Aorta (tissue), 5 donors: ENCODE measurements at places on chromosomes 13 and 19.
A peak's percentile ranks its signal among the peaks of the same experiment; 100 is the strongest.

DNA sequence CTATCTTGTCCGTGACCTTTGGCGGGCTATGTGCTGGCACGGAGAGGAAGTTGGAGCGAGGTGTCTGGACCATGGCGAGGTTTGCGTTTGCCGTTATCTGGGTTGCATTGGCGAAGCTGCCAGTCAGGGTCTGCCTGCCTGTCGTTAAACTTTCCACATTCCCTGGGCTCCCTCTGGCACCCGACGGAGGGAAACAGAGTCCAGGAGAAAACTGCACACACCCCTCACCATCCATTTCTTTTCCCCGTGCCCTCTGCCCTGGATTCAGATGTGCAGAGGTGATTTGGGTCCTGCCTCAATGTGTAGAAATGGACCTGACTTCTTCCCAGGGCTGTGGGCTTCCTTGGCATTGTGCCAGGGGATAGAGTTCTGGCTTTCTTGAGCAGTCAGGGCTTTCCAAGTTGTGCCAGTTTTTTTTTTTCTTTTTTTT, 142.4 kb downstream of the URI1 start:
- DNase-seq, result peak; percentile 59

GRCh38 chr13:39604756-39605155, 1.8 kb upstream of the LHFPL6 start:
- DNase-seq, result no peak

- DNase-seq, result no peak
Measured at GRCh38 chr13:51998723-51999509, 12.3 kb downstream of the ATP7B start.

- DNase-seq, result no peak
Measured at GRCh38 chr13:21478881-21479808, 20.0 kb upstream of the ZDHHC20 start.

DNA sequence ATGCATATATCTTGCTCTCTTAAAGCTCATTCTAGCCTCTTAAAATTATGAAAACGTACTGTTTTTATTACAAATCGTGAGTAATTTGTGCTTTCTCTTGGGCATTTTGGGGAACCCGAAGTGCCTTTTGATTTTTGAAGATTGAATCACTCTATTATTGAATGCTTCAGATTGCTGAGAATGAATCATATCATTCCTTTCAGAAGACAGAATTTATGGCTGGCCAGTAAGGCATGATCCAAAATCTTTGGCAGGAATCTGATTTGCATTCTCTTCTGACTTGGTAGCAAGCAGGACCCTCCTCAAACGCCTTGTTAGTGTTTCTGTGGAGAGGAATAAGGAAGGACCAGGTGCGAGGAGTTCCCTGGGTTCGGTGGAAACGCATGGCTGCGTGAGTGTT, 49.5 kb downstream of the STARD13 start:
- DNase-seq, result no peak

DNA sequence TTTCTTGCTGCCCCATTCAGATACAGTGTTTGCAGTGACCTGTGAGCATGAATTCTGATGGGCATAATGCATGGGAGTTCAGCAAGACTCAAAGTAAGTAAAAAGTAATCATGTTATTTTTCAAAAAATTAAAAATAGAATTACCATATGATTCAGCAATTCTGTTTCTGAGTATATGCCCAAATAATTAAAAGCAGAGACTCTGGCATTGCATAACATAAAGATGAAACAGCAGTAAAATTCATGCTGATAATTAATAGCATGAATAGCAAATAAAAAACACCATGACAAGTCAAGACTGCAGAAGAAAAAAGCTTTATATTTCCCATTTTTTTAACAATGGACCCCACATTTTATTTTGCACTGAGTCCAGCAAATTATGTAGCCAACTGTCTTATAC, 21.3 kb downstream of the RNF6 start:
- DNase-seq, result no peak

- no peak for DNase-seq
Measured at GRCh38 chr19:46133101-46133627, 8.7 kb upstream of the IGFL3 start.

GRCh38 chr19:18672606-18673337, 10.7 kb upstream of the CRTC1 start:
- DNase-seq, result peak; percentile 83

- DNase-seq, result no peak
Measured at GRCh38 chr13:40479196-40479845, 187.1 kb downstream of the FOXO1 start.

DNA sequence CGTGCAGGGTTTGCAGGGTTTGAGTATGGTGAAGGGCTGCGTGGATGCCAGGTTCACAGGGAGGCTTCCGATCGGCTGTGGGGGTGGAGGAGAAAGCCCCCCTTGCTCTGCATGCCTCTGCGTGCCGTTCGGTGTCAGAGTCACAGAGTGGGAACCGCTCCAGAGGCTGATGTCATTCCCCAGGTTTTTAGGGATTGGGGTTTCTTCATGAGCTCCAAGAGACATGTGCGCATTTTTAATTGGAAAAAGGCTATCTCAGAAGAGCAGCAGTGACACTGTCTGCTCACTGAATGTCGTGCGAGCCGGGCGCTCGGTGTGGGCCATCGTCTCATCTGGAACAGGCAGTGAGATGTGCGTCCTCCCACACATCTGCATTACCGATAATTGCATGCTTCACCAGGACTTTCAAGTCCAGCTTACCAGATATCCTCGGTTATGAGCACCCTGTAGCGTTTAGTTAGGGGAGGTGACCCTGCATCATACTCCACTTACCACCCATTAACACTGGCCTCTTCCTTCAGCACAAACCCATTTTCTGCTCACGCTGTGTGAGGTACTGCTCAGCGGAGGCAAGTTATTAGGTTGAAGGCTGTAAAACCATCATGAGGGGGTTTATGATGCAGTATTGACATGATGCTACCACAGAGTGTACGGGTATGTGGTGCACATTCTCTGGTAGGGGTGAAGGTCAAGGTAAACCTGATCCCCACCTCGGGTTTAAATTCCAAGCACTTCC, 1.7 kb downstream of the MCF2L start:
- peak; percentile 52 for DNase-seq

GRCh38 chr13:32080328-32080744, 48.8 kb downstream of the FRY start:
- no peak for DNase-seq
